ENCODE measurements at places on chromosomes 4 and X.

GRCh38 chr4:183995570-183995969 is 90.5 kb downstream of the STOX2 start:
- DNase-seq = no peak

GRCh38 chr4:113637823-113638561 is 123.5 kb downstream of the CAMK2D start:
- no peak for DNase-seq

DNA sequence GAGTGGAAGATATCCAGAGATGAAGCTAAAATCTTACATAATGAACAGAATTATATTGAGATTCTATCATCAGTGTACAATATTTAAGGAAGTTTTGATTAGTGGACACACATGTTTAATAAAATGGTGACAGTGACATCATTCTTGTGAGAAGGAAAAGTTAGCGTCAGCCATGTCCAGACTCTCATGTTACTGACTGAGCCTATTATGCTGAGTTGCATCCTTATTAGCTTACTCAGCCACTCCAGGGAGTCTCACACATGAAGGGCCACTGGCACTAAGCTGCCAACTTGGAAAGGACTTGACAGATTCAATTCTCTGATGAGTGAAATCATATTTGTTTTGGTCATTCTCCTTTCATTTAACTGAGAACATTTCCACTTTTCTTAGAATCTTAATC is 170.6 kb downstream of the BANK1 start:
- DNase-seq = no peak

DNA sequence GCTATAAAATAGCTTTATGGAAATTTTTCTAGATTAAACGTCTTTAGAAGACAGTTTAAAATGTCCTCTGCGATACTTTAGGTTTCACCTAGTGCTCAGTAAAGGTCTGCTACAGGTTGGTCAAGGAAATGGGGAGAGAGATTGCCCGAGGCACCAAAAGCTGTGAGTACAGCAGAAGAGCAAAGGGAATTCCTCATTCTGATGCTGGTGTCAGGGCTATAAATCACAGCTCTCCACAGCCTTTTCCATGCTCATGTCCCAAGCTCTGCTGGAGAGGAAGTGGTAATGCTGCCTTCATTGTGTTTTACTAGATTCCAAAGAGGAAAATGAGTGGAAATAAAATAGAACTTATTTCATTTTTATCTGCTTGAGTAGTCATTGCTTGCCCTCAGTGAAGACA is 2060.4 kb downstream of the ARAP2 start:
- no peak for DNase-seq

GRCh38 chr4:54058171-54058570 is 6.2 kb downstream of the CHIC2 start:
- no peak for DNase-seq

- no peak for DNase-seq
Measured at GRCh38 chr4:137376312-137376711, 156.0 kb downstream of the PCDH18 start.

- no peak for DNase-seq
Measured at GRCh38 chr4:127449449-127449848, 183.3 kb upstream of the INTU start.

- DNase-seq = no peak
Measured at GRCh38 chrX:12013211-12013618, 125.1 kb upstream of the FRMPD4 start.

- no peak for DNase-seq
Measured at GRCh38 chrX:118499295-118499694, 3.7 kb downstream of the DOCK11 start.

DNA sequence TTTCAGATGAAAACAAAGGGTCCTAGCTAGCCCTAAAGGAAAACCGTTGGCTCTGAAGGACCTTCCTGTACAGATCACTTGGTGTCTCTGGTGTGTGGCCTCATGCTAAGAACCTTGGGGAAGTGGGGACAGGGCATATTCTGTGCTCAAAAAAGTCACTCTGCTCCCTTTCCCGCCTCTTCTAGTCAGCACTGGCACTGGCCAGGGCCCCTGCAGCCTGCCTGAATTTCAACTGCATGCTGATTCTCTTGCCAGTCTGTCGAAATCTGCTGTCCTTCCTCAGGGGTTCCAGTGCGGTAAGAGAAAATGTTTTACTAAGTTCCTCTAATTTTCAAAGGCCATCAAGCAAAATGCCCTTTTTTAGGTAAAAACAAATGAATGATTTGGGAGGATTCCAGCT is 3.4 kb downstream of the CYBB start:
- no peak for DNase-seq

GRCh38 chr4:11287055-11287454 is 141.6 kb downstream of the HS3ST1 start:
- no peak for DNase-seq

Measured in hematopoietic multipotent progenitor cell treated with erythropoietin and hydrocortisone succinate and interleukin-3 and kit ligand, for 17 days (in vitro differentiated cells).